ENCODE measurements at places on chromosomes 6 and 20. TPM values are rescaled to one million over a fixed set of nuclear protein-coding genes. Genes with fewer than 3 reads are reported as not detected.

DNA sequence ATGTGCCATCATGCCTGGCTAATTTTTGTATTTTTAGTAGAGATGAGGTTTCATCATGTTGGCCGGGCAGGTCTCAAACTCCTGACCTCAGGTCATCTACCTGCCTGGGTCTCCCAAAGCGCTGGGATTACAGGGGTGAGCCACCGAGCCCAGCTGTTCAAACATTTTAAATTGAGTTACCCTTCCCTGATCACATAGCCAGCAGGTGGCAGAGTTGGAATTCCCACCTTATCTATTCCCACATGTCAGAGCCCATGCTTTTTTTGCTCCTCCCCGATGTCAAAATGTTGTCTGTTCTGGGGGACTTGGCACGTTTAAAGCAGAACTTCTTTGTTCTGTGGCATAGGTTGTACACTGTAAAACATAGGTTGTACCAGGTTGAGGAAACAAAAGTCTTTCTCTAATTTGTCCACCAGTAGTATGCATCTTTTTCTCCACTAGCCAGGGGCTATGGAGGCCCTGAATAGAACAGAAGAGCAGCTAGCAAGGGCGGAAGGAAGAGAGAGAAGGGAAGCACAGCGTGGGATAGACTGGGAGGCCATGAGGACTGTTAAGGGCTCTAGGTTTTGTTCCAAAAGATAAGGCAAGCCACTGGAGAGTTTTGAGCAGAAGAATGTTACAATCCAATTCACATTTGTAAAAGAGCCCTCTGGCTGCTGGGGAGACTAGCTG lies 7.3 kb upstream of the LBP start:
- no peak for DNase-seq

- no peak for DNase-seq
These were observed 2.1 kb downstream of the MDN1 start for GRCh38 chr6:89817481-89817880.

DNA sequence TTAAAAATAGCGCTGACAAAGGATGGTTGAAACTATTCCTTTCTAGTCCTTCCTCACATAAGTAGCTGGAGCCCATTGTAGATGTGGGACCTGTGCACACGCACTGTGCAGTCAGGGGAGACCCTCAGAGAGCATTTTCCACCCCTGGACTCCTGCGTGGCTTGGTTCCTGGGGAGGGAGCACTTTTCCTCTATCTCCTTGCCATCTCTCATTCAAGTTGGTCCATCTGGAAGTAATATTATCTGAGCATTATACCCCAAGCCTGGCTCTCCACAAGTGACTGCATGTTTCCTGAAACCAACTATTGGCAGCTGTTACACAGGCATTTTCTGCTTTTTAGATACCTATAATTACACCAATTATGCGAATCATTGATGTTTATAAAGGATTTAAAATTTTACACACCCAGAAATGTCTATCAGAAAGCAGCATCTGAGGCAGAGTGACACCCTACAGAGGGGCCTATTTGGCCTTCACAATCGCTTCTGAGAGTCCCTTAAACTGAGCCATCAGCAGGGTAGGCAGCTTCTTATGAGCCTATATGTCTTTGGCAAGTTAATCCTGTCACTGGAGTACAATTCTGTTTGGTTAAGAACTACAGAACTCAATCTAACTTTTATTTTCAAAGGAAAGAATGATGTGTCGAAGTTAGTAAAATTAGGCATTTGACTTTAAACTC lies 18.7 kb downstream of the SOX4 start:
- DNase-seq = no peak

DNA sequence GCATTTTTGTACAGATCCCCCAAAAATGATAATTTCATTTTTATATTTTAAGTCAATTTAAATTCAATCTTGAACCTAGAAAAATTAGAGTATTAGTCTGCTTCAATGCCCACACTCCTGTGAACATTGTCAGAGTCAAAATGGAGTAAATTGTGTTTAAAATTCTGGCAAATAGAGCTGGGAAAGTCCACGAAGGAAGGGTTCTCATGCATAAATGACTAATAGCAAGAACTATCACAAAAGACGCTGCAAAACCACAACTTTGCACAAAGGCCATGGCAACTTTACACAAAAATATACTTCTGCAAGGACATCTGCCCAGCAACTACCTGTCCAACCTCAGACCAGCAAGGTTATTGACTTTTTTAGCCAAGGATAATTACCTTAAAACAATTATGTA lies 203.2 kb upstream of the SMLR1 start:
- peak; percentile 4 for DNase-seq

VIP gene
- total RNA-seq = 0.93 TPM

DNA sequence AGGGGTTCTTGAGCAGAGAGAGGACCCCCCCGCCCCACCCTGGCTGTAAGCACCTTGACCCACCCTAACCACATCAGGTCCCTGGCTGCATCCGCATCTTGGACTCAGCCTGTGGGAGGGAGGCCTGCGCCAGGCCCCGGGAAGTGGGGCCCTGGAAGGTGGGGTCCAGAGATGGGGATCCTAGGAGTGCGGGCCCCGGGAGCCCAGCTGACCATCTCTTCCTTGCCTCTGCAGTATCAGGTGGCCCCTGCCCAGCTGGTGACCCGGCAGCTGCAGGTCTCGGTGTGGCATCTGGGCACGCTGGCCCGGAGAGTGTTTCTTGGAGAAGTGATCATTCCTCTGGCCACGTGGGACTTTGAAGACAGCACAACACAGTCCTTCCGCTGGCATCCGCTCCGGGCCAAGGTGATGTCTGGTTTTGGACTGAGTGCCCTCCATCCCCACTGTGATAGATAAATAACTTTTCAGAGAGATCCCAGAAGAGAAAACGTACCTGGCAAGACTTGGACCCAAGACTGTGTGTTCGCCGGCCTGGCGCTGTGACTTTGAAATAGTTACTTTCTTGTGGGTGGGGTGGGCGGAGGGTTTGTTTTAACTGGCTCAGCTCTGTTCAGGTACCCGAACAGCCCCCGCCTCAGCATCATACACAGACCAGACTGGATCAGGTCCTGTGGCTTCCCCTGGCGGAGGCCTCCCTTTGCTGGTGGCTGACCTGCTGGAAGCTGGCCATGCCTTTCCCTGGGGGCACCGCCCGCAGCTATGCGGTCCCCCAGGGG lies 62.0 kb downstream of the EZR start:
- no peak for DNase-seq

DNA sequence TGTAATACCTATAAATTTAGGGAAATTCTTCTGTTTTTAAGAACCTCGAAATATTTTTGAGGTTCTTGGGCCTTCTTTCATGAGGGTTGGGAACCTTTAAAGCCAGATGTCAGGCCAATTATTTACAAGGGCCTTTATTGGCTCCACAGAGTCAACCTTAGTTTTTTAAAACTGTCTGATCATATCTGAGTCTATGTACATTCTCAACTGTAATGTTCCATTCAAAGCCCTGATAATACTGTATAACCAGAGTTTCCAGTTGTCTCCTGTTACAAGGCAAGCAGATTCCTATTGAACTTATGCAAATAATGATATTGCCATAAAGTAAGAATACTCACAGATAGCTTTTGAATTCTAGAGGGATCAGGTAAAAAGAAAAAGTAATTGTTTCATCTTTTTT lies 545.5 kb downstream of the EPM2A start:
- no peak for DNase-seq

GRCh38 chr6:100176951-100177710 lies 183.1 kb upstream of the MCHR2 start:
- no peak for DNase-seq

- peak; percentile 48 for DNase-seq
These were observed 157.4 kb upstream of the LAMA2 start for GRCh38 chr6:128725271-128726233.

GNMT gene
- total RNA-seq = 0.24 TPM

DNA sequence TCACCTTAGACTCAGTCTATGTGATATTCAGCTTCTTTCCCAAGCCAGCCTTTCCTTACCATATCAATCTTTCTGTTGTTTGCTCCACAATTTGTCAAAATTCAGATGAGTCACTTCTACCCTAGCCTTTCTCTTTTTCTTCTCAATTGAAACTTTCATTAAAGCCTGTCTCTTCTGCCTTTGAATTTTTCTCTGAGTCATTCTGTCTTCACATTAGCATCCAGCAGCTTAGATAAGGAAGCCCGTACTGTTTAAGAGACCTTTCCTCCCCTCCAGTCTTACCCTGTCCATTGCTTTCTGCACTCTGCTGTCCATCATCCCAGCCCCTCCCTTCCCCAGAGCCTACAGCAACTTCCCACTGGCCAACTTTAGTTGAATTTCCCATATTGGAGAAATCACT lies 34.9 kb upstream of the RALGAPA2 start:
- DNase-seq = no peak

SLC44A4 gene
- not detected for total RNA-seq

DNA sequence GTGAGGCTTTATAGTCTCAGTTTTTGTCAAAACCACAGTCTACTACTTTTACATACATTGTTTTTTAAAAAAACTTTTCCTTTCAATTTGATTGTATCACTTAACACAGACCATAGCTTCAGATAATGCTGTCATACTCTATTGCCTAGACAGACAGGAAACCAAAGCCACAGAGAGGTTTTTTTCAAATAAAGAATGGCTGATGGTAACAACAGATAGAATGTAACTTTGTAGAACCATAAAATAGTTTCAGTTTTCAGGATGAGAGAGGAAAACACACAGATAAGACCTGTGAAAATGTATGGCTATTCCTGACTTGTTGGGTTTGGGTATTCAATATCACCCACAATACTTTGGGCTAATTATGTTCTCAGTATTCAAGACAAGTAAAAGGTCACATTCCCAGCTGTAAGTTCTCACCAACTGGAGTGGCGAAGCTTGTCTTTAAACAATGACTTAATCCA lies 94.0 kb downstream of the ADGRG6 start:
- DNase-seq = no peak

- no peak for DNase-seq
These were observed 292.2 kb upstream of the RSPO3 start for GRCh38 chr6:126826166-126826714.

GRCh38 chr20:23612396-23612795 lies 6.7 kb upstream of the CST9 start:
- DNase-seq = no peak

DNA sequence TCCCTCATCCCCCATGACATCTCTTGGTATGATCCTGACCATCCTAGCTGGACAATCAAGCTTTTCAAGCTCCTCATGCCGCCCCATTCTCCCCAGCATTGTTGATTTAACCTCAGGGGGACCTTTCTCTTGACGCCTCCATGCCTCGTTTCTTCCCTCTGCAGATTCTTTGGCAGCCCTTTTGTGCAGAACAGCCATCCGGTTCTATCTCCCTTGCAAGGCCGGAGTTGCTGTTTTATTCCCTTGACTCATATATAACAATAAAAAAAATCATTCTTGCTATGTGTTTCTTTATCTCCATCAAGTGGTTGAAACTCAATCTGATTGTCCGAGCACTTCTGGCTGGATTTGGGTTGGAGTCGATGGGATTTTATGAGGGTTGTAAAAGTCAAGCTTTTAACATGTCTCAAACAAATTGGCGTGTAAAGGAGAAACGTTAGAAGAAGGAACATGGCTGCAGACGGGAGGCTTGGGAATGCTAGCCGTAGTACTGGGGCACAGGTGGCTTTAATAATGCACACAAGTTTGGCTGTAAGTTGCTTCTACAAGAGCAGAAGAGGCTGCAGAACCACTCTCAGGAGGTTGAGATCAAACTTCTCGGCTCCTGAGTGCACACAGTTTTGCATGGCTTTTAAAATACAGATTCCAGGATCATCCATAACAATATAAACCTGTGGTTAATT lies 3.9 kb upstream of the SULF2 start:
- DNase-seq = no peak

GRCh38 chr20:50987493-50988210 lies 29.0 kb downstream of the MOCS3 start:
- peak; percentile 90 for DNase-seq

DNA sequence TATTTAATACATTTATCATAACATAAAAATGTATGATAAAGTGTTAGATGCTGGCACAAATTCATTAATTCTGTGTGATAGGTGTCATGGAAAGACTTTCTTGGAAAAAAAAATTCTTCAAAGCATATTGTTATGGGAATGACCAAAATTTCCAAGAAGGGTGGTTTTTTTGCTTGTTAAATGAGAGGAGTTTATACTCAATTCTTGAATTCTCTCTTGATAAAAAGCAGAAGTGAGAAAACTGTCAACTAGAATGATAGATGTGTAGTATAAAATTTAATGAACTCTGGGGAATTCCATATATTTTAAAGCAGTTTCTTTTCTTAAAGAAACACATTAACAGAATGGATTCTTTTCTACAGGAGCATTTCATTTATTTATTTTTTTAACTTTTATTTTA lies 62.0 kb upstream of the SNAP91 start:
- DNase-seq = no peak

PGC gene
- total RNA-seq = not detected

- no peak for DNase-seq
These were observed 470.3 kb upstream of the JARID2 start for GRCh38 chr6:14775528-14775927.

- no peak for DNase-seq
These were observed 45.2 kb downstream of the TOX2 start for GRCh38 chr20:43959920-43960227.

BNIP5 gene
- total RNA-seq = not detected

DNA sequence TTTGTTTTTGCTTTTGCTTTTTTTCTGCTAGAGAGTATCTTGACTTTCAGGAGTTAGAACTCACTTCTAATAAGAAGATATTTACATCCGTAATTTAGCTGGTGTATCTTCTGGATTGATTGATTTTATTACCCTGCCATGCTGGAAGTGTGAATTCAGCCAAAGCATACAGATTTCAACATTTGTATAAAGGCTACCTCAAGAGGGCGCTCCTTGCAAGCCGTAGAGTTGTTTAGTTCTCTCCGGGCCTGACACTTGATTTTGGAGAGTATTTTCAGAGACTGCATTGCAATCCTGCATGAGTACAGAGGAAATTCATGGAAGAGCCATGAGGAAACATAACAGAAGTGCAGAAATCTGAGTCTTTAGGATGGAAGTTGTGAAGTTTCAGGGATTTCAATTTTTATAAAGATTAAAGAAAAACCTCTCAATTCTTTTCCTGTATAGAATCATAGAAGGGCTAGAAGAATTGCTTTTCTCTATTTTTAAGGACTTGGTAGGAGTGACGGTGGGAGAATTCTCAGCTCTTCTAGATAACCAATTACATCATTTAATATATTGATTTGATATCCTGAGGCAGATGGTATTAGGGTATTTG lies 66.7 kb upstream of the TIAM2 start:
- peak; percentile 61 for DNase-seq

- DNase-seq = peak; percentile 3
These were observed 901 bp downstream of the CEP57L1 start for GRCh38 chr6:109096208-109096607.

DNA sequence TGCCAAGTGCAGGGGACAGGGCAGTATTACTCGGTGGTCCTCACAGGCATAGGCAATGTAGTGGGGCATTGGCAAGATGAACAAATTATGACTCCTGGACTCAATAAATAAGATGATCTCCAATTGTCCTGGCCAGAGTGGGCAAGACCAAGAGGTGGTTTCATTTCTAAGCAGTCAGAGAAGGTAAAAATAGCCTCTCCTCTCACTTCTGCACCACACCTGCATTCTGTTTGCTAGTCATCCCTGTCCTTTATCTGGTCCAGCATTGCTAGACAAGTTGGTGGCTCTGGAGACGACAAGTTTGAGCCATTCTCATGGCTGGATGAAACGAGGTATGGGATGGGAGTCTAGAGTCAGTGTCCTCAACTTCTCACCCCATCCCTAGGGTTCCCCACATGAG lies 83.0 kb downstream of the BANF2 start:
- no peak for DNase-seq

- no peak for DNase-seq
These were observed 150.1 kb downstream of the DOK5 start for GRCh38 chr20:54625497-54625896.

Data from A172 (cell line).